ENCODE measurements at places on chromosomes 2 and 18.

DNA sequence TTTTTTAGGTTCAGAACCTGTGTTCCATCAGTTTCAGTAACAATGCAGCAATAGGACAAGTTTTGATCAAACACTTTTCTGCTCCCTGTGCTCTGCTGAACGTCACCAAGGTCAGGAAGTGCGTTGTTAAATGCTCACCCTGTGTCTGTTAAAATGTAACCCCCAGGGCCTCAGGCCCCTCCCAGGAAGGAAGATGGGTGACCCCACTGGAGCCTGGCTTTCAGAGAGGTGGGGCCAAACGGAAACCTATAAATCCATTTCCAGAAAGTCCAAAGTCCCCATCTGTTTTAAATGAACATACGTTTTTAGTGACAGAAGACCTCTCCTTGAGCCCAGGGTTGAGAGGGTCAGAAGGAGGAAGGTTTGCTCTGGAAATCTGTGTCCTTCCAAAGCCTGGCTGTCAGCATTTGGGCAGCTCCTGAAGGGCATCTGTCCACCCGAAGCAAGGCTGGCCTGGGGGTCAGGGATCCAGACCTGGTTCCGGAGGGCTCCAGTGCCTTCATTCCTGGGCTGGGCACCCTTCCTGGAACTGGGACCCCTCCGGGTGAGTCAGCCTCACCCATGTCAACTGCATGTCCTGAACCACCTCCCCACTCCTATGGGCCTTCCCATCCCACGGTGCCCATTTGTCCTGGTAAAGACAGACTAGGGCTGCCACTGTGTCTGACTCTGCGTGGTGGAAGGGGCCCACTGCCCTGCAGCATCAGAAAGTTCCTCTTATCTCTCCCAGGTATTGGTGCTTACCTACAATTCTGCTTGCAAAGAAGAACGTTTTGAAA, 117.4 kb upstream of the COPS8 start:
- DNase-seq = no peak

DNA sequence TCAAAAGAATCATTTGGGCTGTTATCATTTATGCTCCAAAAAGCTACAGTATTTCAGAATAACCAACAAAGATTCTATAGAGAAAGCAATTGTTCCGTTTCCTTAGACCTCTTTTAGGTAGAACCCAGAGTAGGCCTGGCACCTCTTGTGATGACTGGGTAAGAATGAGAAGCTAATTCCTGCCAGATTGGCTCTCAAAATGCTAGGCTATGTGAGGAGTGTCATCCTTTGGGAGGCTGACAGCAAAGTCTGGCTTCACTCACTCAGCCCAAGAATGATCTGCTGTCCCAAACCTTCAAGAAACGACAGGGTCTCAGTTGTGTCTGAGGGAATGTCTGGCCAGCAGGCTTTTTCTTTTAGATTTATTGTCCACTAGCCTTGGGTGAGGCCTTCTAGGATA, 4.5 kb downstream of the CERS6 start:
- DNase-seq = no peak

DNA sequence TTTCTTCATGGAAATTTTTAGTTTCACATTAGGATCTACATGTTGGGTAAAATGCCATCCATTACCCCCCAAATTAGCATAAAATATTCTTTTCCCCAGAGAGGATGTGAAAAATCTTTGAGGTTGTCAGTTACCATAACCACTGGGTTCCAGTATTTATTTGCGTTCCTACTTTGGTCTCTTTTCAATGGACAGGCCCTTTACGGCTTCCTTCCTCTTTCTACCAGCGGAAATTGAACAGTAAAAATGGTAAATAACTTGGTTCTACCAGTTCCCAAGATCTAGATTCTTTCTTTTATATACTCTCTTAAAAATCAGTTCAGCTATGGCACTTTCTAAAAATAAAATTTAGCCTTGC, 169.2 kb upstream of the APCDD1 start:
- no peak for DNase-seq

GRCh38 chr2:129499747-129500146, 479.7 kb upstream of the RAB6C start:
- no peak for DNase-seq

- DNase-seq = no peak
Observed at GRCh38 chr2:233857511-233858141, 3.3 kb upstream of the HJURP start.

DNA sequence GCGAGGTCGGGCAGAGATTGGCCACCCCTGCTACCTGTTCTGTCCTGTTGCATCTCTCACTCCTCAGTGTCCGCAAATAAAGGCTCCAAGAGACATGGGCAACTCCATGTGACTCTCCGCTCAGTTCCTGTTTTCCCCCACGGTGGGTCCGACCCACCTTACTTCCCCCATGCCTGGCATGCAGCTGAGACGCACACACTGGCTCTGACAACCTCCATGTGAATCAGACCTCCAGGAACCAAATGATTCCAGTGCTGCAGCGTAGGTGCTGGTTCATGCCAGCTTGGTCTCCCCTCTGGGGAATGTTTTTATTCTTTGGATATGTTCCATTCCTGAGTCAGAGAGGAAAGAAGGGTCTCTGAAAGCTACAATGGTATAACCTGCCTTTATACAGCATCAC, 221.5 kb downstream of the SH3RF3 start:
- DNase-seq = no peak

GRCh38 chr2:104685591-104685990, 168.3 kb upstream of the POU3F3 start:
- DNase-seq = no peak

DNA sequence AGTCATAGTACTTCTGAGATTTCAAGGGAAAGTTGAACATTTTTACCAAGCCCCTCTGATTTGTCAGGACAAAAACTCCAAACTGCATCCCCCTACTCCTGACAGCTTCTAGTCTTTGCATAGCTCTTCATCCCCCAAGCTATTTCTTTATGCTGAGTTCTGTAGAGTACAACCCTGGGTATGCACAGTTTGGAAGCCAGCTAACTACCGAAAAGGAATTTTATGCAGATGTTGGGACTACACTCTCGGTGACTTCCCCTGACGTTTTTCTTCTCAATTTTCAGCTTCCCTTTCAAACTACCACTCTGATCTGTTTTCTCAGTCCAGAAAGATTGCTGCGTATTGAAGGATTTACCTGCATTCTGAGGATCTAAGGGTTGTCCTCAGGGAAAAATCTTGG, 1060.2 kb upstream of the ACVR2A start:
- DNase-seq = no peak

DNA sequence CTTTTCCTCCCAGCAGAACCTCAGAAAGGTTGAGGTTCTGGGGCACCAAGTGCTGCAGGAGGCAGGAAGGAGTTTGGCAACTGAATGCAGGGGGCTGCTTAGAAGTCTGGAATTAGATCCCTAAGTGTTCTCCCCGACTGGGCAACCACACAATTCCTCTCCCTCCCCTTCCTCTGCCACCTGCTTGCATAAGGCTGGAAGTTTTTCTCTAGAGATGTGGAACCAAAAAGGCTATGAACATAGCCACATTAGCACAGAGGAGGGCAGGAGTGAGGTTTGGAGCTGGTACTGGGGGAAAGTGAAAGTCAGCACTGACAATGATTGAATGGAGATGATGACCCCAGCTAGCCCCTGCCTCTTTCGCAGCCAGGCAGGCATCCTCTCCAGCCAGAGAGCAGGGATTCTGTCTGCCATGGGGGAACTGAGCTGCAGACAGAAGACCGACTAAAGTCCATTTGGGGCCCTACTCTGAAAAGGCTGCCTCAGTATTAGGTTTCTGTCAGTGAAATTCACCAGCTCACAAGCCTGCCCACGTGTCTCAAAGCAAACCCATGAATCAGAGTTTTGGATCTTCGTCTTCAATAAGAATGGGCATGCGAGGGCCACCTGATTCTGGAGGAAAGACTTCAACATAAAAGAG, 87.9 kb upstream of the ITGA6 start:
- no peak for DNase-seq

DNA sequence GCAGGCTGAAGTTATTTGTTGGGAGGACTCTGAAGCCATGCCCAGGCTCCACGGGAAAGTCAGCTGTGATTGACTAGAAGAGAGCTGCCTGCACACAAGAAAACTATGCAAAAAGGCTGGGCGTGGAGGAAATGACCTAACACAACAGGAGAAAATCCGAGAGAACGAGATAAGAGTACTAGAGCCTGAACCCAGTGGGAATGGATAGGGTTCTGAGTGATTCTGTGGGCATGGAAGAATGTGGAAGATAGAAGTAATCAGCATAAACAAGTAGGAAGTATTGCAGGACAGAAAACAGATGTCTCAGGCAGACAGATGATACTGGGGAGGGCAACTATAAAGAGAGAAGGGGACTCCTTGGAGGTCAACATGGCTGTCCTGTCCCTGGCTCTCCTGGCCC, 12.1 kb upstream of the COPS8 start:
- DNase-seq = no peak

DNA sequence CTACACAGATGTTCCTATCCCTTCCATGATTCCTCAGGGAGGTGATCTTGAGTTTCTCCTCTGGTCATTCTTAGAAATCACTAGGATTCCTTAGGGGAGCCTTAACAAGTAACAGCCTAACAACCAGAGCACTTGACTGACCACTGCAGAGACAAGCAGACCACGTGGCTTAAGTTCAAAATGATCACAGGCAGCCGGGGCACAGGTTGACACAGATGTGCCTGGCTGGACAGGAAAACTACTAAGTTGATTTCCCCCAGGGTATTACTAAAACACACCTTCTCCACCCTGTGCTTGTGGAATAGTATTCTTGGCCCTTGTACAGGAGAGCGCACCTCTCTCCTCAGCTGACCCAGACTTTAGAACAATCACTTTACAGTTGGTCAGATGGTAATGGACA, 29.9 kb downstream of the ST3GAL5 start:
- DNase-seq = no peak

GRCh38 chr18:23627321-23627720, 35.4 kb downstream of the ANKRD29 start:
- DNase-seq = no peak

DNA sequence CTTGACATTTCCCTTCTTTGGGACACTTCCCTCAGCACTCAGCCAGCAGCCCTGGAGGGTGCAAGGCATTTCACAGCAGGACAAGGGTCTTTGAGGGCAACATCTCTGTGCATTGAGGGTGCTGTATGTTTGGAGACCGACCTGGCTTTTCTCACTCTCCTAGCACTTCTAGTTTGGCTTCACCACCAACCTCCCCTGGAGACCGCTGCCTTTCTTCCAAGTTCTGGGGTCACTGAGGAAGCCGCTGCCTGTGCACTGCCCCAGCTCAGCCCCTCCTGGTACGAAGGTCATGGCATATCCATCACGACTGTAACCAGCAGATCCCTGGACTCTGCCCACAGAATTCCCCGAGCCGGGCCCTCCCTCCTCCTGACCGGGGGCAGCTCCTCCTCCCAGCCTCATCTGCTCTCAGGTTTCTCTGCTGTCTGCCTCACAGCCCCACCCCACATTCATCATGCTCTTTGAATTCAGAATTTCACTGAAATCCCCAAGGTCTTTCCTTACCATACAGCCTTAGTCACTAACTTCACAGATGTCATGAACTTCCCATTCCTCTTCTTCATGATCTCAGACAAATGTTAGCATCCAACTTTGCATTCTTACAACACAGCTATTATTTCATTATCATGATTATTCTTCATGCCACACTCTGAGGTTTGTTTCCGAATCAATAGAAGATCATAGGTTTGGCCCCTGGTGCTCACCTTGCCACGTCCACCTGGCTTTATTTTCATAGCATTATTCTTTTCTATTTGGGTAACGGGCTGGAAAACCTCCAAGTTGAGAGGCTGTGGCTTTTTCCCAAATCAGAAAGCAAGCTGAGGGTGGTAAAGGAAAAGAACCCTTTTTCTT, 113.0 kb upstream of the COPS8 start:
- DNase-seq = no peak

DNA sequence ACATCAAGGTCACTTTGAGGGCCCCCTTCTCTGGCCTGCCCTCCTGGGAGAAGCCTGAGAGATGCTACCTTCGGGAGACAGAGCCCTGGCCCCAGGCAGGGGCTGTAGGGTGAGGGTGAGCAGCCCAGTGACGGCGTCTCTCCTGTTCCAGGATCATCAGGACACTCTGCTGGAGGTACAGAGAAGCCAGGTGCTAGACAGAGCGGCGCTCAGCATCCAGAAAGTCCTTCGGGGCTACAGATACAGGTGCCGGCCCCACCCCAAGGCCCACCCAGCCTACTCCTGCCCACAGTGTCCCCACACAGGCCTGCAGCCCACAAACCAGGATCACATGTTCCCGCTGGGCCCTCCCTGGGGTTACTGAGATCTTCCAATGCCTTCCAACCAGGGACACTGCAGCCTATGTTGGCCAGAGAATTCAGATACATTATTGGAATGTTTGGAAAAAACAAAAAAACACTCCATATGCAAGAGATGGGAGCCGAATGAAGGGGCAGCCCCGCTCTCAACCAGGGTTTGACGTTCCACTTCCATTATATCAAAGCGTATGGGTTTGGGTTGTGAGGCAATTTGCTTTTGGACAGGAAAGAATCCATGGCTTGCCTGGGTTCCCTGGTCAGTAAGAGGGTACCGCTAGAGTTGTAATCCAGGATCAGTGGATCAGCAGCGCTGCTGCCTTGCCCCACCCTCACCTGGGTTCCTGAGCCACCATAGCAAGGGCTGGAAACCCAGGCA, 49.5 kb upstream of the GPR17 start:
- DNase-seq = no peak

DNA sequence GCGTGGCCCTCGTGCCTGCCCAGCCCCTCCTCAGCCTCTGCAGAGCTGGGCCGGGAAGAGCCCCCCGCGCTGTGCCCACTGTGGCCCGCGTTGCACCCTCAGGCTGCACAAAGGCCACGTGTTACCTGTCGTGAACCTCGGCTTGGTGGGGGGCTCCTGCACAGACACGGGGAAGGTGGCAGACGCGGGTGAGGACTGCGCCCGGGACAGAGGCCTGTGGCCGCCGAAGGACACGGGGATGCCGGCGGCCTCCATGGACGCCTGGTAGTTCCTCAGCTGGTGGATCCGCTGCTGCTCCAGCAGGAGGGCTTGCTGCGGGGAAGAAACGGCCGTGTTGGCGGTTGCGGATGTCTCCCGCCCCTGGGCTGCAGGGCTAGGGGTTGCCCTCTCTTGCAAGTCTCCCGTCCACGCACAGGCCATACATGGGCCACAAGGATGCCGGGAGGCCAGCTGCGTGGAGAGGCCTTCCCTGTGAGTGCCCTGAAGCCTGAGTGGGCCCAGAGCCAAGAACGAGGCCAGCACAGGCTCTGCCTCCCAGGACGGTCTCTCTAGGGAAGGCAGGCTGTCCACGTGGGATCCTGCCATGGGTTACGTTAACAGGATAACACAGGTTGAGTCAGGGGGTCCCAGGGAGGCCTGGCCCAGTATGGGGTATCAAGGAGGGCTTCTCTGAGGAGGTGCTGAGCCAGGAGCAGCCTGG, 263.7 kb downstream of the TWIST2 start:
- DNase-seq = no peak

DNA sequence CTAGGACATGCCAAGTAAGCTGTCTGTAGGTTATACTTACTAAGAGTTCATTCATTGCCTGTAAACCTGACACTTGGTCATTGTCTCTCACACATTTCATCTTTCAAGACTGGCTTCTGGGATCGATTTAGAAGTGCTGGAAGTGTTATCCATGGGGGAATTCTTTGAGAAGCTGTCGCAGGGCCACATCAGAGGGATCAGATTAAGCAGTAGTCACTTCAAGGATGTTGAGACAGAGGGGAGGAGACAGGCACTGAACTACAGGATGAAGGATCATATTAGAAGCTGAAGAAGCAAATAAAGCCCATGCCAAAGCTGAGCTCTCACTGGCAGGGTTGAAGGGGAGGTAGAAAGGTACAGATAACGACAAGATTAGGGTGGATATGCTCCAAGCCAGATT, 49.0 kb downstream of the CDK15 start:
- no peak for DNase-seq
